Hippocampal formation (tissue), 2 donors: ENCODE measurements at places on chromosomes 7 and 10.

GRCh38 chr10:96600337-96600736 is 13.5 kb upstream of the TM9SF3 start:
- DNase-seq: no peak

- peak; percentile 93 for DNase-seq
Measured at GRCh38 chr10:44963772-44964633, 4.4 kb downstream of the RASSF4 start.

DNA sequence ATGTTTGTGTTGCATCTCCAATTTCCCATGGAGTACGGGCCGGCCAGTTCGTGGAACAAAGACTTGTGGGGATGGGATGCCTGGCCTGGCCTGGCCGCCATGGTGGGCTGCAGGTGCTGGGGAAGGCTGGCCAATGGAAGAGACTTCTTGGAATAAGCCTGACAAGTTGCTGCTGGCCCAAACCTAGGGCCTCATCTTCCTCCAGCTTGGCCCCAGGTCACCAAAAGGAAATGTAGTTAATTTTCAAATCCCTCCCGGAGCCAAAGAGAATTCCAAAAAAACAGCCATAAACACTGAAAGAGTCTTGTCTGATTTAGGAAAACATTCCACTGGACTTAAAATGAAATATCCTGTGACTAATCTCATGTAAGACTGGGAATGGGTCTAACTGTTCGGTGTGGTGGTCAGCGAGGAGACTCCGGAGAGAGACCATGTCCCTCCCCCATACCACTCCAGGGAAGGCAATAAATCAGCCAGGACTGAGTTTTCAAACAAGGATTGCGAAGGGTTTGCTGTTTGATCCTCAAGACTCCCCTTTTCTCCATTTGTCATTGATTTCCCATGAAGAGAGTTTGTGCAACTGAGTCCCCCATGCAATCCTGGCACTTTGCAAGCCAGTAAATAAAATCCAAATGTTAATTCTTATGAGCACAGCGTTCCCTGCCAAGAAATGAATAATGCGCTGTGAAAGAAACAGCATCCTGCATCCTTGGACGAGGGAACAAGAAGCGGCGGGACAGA is 128.7 kb upstream of the HABP2 start:
- DNase-seq: no peak

- no peak for DNase-seq
Measured at GRCh38 chr10:118003126-118003525, 43.6 kb downstream of the RAB11FIP2 start.

DNA sequence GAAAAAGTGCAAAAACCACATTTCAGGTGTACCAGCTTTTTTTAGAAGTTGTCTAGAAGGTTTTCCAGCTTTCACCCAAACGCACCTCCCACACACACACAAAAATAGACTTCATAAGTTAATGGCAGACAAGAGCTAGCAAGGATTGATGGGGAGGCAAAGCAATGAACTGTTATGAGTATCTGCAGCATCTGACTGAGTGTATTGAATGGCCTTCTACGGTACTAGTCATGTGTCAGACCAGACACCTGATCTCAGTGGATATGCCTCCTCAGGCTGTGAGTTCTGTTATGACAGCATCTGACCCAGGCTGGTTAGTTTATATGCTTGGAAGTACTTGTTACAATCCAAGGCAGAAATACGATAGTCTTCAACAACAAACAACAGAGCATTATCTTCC is 406.1 kb upstream of the AUTS2 start:
- DNase-seq: no peak

- DNase-seq: no peak
Measured at GRCh38 chr7:102404005-102404861, 8.1 kb downstream of the PRKRIP1 start.

- no peak for DNase-seq
Measured at GRCh38 chr10:33832124-33832787, 497.8 kb upstream of the NRP1 start.

GRCh38 chr7:30933124-30933974 is 21.7 kb downstream of the AQP1 start:
- DNase-seq: no peak

DNA sequence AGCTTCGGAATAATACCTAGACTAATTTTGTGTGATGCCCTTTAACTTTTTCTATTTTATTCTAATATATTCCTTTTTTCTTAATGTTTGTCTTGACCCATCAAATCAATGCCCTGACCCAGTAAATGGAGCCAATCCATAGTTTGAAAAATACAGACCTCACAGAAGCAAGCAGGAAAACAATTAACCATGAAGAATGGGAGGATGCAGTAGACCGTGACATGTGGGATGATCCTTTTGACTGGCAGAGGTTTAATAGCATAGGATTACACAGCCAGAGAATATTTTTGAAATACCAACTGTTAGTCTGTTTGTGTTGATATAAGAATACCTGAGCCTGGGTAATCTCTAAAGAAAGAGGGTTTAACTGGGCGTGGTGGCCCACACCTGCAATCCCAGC is 142.6 kb upstream of the NEBL start:
- DNase-seq: no peak

DNA sequence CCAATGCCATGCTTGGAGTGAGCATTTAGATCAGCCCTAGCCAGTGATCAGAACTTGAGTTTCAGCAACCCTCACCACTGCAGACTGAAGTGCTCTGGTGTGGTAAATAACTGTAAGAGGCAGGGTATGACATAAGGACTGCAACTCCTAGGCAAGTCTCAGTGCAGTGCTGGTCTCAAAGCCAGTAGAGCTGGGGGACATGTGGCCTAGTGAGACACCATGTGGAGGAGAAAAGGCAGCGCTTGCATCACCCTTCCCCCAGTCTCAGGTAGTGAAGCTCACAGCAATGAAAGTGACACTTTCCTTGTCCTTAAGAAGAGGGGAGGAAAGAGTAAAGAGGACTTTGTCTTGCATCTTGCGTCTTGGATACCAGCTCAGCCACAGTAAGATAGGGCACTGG is 386.8 kb upstream of the POT1 start:
- peak; percentile 0 for DNase-seq

DNA sequence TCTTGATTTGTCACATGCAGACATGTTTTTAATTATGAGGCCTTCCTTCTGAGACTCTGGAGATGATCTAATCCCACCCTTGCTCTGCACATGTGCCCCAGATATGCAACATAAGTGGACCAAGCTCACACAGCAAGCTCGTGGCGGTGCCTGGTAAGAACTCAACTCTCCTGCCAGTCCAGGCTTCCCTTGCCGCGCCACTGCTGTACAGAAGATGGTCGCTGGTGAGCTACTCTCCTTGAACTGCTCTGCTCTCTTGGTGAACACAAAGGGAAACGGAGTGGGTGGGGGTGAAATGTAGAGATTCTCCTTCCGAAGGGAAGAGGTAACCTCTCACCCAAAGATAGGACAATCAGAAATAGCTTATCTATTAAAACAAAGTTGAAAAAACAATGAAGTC is 25.7 kb downstream of the MYOF start:
- DNase-seq: no peak

DNA sequence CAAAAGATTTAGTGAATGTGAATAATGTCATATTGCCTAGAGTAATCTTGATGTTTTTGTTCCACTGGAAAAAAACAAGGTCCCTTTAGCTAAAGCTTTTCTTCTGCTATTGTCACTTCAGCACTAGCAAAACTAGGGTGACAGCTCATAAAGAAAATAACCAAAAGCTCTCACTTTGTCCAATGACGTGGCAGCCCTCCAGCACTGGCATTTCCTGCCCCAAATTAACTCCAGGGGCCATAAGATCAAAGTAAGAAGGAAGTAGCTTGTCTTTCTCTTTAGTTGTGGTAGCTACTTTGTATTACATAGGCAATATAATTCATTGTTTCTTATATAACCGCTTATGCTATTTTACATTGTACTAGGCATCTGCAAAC is 47.3 kb downstream of the LRRN3 start:
- peak; percentile 8 for DNase-seq

GRCh38 chr7:143901332-143901667 is 676 bp downstream of the TCAF1 start:
- DNase-seq: peak; percentile 45

GRCh38 chr7:143283381-143283780 is 1.4 kb upstream of the TMEM139 start:
- DNase-seq: no peak

- no peak for DNase-seq
Measured at GRCh38 chr7:80819503-80819902, 99.3 kb downstream of the SEMA3C start.
